Activated CD4-positive, alpha-beta T cell treated with anti-CD3 and anti-CD28 coated beads, Interleukin-2, amount 50 U/mL, for 24 hours (primary cell): ENCODE measurements at places on chromosomes 12 and 14.

DNA sequence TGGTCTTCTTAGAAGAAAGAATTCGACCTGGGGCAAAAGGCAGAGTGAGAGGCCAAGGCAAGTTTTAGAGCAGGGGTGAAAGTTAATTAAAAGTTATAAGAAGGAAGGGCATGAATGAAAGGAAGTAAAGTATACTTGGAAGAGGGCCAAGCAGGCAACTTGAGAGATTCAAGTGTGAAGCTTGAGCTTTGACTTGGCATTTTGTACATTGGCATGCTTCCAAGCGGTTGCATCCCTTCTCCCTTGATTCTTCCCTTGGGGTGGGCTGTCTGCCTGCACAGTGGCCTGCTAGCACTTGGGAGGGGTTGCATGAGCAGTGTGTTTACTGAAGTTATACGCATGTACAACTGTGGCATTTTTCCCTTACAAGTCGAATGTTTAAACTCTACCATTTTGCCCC lies 74.8 kb upstream of the MGAT4C start:
- no peak for DNase-seq

GRCh38 chr12:80710727-80711449 lies 3.5 kb downstream of the MYF6 start:
- DNase-seq, result no peak

DNA sequence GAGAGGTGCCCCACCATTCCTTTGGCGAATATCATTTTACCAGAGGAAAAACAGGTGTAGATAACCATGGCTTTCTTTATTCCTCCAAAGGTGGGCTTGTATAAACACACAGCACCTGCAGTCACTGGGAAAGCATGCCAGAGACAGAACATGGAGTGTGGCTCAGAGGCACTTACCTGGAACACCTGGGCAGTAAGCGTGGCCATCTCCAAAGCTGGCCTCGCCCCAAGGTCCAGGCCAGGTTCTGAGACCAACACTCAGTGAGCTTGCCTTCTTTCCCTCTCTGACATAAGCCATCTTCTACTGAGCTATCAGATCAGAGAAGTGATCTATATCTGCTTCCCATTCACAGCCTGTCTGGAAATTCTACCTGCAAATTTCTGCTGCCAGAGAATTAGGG lies 70.5 kb downstream of the NUAK1 start:
- no peak for DNase-seq

DNA sequence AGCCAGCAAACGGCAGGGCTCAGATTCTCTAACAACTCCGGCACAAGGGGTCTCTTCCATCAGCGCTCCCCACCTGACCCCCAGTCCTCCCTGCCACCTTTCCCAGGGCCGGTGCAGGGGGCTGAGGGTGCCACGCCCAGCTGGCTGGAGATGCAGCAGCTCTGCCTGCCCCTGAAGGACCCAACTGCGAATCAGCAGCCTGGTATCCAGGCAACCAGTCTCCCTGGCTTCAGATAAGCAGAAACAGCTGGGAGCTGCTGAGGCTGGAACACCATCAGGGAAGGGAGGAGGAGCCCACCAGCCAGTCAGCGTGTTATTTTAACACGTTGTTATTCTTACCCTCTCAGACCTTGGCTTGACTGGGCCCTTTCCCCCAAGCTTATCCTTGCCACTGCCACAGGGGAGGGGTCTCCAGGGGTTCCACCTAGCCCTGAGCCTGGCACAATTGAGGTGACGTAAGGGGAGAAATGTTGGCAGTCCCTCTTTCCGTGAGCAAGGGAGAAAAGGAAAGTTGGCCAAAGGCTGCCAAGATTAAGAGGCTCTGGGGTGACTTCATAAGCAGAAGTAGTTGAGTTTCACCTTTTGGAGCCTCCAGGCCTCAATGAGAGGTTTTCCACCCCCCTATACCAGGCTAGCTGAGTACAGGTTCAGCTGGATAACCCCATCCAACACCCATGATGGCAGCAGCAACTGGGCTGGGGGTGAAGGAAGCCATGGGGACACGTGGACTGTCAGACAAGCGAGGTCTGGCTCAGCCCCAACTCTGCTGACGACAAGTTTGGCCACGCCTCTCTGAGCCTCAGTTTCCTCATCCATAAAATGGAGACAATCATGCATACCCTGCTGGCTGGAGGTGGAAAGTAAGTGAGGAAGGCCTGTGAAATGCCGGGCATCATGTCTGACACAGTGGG lies 91.1 kb downstream of the IRF2BPL start:
- DNase-seq, result no peak
